ENCODE measurements at places on chromosomes 3 and 15. TPM values are rescaled to one million over a fixed set of nuclear protein-coding genes. Genes with fewer than 3 reads are reported as not detected.

Gene SUCNR1
- total RNA-seq, result not detected

Gene SLC9A9
- 0.87 TPM for total RNA-seq

Gene ITIH4
- total RNA-seq, result 8.0 TPM

Gene COLQ
- 1.2 TPM for total RNA-seq

Gene COX5A
- 290 TPM for total RNA-seq
